Suppressor macrophage treated with lipopolysaccharide for 1 hour (primary cell): ENCODE measurements at places on chromosomes 1 and 21.

DNA sequence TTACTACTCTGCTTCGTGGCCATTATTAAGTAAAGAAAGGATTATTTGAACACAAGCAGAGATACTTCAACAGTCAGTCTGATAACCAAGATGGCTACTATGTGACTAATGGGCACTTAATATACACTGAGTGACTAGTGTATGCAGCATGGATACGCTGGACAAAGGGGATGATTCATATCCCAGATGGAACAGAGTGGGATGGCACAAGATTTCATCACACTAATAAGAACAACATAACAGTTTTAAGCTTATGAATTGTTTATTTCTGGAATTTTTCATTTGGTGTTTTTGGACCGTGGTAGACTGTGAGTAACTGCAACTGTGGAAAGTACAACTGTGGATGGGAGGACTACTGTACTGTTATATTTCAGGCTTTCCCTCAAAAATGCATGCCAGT, 9.4 kb downstream of the ZCCHC17 start:
- DNase-seq, result peak; percentile 87

- no peak for DNase-seq
These were observed 24.6 kb upstream of the PRSS38 start for GRCh38 chr1:227790868-227791267.

DNA sequence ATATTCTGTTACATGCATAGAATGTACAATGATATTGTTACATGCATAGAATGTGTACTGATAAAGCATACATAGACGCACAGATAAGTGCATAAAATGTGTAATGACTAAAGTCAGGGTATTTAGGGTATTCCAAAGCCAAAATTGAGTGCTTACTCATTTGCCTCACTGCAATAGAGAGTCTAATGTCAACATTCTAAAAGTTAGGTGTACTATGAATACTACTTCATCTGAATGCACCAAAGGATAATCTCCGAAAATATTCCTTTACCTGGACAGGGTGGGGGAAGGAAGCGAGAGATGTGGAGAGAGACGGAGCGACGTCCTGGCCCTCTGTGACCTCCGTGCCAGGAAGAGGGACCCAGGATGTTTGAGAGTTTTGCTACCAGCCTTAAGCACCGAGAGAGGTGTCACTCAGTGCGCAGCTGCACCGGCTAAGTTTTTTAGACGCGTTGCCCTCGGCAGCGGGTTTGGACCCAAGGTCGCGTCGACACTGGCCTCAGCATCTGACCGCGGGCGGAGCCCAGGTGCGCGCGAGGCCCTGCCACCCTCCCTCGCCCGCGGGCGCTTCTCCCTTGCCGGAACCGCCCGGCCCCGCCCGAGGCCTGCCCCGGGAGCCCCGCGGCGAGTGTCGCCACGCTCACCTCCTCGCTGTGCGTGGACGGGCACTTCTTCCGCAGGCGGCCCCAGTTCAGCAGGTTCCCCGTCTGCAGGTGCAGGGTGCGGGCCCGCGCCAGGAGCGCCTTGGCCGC, 660 bp downstream of the GCLM start:
- DNase-seq, result peak; percentile 50

GRCh38 chr1:33155877-33156538, 25.8 kb downstream of the TRIM62 start:
- DNase-seq, result no peak

GRCh38 chr21:32065654-32066053, 192.8 kb downstream of the HUNK start:
- no peak for DNase-seq

DNA sequence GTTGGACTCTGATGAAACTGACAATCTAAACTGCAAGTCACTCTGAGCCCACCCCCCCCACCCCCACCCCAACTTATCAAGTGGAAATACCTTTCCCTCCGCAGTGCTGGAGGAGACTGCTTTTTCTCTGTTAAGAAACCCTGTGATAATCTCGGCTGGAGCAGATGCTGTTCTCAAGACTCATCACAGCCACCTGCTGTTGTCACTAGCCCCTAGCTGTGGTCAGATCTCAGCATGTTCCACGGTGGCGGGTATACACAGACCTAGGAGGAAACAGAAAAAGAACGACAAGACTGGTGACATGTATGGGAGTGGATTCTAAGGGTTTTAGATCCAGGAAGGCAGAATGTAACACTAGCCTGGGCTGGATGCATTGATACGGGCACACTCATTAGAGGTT, 2.3 kb downstream of the ACTL8 start:
- no peak for DNase-seq

- DNase-seq, result peak; percentile 21
These were observed 1.3 kb downstream of the ZBTB7B start for GRCh38 chr1:155003766-155004351.

- DNase-seq, result no peak
These were observed 26.8 kb upstream of the CLSTN1 start for GRCh38 chr1:9850442-9851162.

DNA sequence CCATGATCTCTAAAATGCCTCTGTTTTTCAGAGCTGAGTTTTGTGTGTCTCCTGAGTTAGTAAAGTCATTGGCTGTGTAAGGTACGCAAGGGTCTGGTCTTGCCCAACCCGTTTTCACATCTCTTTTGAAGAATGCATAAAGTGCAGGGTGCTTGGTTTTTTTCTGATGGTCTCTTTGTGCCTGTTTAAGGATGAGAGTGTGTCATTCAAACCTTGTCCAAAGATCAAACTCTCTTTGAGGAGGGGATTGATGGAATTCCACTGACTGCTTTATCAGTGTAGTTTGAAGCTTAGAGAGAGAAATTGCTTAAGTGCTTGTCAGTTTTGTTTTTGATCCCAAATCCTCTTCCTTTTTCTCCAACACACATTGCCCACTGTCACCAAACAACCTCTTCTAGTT, 20.0 kb upstream of the C8B start:
- no peak for DNase-seq

- DNase-seq, result peak; percentile 82
These were observed 2.8 kb upstream of the C1orf162 start for GRCh38 chr1:111471012-111471411.

DNA sequence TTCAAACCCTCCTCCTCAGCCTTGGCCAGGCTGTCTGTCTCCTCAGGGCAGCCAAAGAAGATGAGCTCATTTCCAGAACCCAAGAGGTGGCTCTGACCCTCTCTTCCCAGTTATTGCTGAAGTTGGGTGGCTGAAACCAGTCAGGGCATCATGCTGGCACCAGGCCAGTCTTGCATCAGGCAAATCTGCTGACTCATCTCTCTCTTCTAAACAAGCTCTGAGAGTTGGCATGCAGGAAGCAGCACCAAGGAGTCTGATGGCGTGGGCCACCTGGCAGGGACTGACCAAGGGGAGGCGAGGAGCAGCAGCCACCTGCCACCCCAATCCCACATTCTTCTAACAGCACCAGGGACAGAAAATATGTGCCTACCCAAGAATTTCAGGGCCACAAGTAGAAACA, 104.8 kb upstream of the ATP1A1 start:
- peak; percentile 31 for DNase-seq

DNA sequence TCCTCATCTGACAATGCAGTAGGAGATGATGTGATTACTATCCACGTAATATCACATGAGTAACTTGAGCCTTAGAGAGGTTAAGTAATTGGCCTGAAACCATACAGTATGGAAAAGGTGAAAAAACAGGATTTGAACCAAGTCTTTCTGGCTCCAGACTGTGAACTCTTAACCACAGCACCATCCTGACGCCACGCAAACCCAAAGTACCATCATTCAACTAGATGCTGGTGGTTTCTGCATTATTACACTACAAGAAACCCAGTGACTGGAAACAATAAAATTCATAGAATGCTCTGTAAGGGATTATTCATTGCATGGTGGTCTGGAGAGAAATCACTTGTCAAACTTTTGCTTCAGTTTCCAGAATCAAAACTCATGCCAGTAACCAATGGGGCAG, 90.7 kb downstream of the MAB21L3 start:
- DNase-seq, result no peak

- DNase-seq, result no peak
These were observed 61.8 kb downstream of the MACF1 start for GRCh38 chr1:39266269-39266668.

- DNase-seq, result no peak
These were observed 16.8 kb upstream of the RIPK4 start for GRCh38 chr21:41783476-41784180.

GRCh38 chr1:113375878-113376277, 14.4 kb upstream of the MAGI3 start:
- DNase-seq, result no peak

- DNase-seq, result no peak
These were observed 420.7 kb upstream of the USP24 start for GRCh38 chr1:55635856-55636255.

DNA sequence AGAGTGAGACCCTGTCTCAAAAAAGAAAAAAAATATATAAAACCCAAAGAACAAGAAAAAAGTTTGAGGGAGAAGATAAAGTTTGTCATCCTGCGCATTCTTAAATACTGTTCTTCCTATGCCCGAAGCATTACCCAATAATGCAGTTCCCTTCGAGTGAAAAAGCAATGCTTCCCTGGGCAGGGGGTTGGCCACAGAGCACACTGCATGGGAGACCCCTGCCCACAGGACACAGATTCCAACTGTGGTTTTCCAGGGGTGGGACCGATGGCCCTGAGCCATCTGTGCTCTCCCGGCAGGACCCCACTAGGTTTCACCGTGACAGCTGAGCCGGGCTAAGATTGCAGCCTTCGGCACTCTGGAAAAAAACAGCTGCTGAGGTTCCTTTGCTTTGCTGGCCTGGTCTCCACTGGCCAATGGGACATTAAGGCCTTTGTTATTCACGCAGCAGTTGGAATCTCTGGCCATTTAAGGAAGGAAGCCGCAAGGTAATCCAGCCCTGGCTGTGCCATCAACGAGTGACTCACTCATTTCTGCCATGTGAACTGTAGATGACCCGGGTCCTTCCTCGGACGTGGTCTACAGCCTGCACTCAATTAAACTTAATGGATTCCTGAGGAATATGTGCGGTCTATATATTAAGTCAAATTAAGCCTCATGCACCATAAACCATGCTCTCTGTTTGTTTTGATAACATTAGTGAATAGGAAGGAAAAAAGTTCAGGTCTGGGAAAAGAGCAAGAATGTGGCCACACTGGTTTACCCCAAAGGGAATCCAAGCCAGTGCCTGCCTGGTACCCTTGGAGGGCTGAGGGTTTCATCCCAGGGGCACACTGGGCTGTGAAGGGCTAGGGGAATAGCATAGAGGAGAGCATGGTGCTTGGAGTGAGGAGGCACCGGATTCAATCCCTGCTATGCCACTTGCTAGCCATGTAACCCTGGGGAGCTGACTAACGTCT, 163.2 kb downstream of the ZBTB18 start:
- peak; percentile 62 for DNase-seq

- peak; percentile 41 for DNase-seq
These were observed 19.9 kb downstream of the INSRR start for GRCh38 chr1:156838972-156839371.

DNA sequence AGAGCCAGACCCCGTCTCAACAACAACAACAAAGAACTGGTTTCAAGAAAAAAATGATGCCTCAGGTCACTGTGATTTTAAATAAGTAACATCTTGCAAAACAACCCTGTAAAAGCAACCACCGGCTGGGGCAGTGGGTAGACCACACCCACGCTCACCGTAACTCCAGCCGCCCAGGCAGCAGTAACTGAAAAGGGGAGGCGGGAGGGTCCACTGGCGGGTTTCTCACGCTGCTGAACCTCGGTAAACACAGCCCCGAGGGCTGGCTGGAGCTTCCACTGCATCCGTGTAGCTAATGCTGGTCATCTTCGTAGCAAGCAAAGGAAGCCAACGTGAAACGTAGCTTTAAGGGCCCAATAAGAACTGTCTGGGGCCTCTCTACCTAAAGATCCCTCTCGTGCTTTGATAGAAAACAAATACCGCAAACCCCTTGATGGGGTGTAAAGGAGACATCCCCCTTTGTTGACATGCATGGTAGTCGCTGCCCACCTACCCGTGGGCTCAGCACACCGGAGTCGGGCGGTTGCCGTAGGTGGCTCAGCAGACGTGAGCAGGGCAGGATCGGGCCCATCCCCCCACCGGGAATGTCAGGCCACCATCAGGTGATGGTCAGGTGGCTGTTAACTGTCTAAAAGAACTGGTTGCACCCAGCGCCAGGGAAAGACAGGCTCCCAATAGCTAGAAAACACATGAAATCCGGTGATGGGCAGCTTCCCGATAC, 4.2 kb downstream of the C1orf159 start:
- DNase-seq, result no peak

DNA sequence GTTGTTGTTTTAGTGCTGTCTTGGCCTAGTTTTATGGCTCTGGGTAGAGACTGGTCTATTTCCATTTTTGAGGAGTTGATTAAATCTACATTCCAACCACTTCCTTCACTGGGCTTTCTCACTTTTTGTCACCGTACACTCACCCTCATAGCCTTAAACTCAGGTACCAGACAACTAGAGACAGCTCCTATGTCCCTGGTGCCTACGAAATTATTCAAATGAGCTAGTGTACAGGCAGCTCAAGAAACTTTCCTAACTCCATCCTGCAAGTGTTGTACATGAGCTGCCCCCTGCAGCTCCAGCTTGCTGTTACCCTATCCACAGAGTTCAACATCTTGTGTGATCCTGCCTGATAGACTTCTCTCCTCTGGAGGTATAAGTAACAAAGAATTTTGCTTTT, 704.8 kb upstream of the RGS18 start:
- DNase-seq, result no peak

GRCh38 chr1:114231301-114231700, 77.6 kb upstream of the SYT6 start:
- no peak for DNase-seq

DNA sequence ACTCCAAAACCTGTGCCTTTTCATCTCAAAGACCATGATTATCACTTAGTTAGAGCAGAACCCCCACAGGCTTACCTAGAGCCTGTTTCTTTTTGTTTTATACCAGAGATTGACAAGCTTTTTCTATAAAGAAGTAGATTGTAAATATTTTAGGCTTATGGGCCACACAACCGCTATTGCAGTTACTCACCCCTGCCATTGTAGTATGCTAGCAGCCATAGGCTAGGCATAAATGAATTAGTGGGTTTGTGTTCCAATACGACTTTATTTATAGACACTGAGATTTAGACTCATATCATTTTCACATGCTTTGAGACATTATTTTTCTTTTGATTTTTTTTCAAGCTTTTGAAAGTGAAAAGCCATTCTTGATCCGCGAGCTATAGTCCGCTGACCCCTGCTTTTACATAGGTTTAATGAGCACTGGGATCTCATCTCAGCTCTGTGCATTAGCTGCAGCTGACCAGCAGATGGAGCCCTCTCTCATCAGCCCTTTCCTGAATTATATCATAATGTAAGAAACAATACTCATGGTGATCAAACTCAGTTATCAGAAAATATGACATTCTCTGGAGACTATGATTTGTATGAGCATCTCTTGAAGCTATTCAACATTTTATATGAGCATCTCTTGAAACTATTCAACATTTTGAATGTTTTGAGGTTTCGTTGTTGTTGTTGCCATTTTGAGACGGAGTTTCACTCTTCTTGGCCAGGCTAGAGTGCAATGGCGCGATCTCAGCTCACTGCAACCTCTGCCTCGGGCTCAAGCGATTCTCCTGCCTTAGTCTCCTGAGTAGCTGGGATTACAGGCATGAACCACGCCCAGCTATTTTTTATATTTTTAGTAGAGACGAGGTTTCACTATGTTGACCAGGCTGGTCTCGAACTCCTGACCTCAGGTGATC, 111.9 kb upstream of the L1TD1 start:
- DNase-seq, result peak; percentile 62
